GM12878 (cell line): ENCODE measurements at places on chromosomes 6 and 20.

DNA sequence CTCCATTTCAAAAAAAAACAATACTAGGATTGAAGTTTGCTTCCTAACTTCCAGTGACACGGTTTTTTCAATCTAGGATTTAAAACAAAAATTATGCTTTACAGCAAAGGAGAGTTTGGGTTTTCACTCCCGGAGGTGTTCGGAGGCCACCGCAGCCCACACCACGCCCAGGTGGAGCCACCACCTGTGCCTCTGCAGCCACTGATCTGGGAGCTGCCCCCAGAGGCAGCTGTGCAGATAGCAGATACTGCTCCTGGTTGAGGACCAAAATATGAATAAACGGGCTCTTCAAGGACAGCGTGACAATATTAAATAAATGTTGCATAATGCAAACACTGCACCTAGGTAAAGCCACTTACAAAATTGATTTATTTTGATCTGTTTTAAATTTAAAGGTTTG lies 30.2 kb downstream of the DLL1 start:
- DNase-seq: no peak

DNA sequence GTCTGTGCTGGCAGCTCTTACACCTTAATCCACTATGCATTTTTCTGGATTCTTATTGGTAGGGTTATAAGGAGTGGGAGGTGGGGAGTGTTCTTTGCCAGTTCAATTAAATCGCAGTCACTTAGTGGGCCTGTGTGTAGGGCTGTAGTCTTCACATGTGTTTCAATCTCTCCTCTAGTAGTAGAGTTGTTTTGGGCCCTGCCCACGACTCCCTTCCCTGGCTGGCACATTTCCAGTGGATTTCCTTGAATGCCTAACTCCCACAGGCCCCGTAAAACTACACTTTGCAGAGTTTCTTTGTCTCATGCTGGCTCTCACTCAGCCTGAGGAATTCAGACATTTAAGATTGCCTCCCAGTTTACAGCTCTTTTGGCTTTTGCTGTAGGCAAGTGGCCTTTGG lies 414.0 kb upstream of the OPRM1 start:
- no peak for DNase-seq

DNA sequence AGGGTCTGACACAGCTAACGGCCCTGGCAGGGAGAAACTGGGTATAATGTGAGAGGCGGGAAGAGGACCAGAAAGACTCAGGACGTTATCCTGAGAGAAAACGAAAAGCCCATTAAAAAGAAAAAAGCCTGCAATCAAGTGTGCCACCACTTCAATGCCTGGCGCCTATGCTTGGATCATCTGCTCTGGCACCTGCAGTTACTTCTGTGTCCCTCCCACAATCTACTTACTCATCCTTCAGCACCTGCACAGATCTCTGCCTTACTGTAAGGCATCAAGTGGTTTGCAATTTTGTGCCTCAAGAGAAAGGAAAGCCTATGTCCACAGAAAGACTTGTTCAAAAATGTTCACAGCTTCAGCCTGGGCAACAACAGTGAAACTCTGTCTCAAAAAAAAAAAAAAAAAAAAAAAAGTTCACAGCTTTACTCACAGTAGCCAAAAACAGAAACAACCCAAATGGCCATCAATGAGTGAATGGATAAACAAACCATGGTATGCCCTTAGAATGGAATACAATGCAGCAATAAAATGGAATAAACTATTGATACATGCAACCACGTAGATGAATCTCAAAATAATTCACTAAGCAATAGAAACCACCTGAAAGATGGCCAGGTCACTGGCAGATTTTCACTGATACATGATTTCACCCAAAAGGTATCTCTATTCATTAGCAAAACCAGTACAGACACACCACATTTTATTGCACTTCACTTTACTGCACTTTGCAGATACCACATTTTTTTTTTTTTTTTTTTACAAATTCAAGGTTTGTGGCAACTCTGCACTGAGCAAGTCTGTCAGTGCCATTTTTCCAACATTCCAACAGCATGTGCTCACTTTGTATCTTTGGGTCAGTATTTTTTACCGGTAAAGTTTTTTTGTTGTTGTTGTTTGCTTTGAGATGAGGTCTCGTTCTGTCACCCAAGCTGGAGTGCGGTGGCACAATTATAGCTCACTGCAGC lies 48.6 kb downstream of the ABHD12 start:
- no peak for DNase-seq

GRCh38 chr6:63677282-63677681 lies 41.7 kb downstream of the PHF3 start:
- DNase-seq: no peak

GRCh38 chr6:118581489-118581959 lies 33.4 kb downstream of the PLN start:
- DNase-seq: no peak

- no peak for DNase-seq
Observed at GRCh38 chr20:3515379-3516170, 44.8 kb downstream of the ATRN start.

DNA sequence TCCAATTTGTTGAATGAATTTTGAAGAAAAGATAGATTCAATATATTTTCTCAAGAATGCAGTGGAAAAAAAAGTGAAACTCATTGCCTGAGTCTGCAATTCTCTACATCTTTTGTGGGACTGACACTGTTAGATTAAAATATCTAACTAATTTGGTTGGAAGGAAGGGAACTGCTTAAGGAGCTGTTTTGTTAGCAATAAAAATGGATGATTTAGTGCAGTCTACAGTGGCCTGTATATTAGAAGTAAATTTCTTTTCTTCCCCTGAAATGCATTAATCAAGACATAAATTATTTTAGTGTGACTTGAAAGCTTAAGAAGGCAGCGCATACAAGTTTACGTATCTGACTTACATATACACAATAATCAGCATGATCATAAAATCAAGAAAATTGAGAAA lies 1332.6 kb downstream of the EPHA7 start:
- no peak for DNase-seq

DNA sequence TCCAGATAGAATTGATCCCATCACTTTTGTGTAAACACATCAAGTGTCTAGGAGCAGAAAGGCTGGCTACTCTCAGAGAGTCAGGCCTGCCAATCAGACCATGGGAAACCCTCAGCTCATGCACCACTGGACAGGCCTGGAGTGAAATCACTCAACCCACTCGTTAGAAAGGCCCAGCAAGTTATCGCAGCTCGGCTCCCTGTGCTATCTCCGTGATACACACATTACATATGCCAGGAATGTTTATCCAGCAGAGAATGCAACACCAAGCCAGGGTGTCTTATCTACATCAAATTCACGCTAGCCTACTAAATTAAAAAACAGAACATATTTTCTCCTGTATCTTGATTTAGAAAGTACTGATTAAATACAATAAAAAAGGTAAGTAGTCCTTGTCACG lies 232.4 kb upstream of the FOXQ1 start:
- no peak for DNase-seq

DNA sequence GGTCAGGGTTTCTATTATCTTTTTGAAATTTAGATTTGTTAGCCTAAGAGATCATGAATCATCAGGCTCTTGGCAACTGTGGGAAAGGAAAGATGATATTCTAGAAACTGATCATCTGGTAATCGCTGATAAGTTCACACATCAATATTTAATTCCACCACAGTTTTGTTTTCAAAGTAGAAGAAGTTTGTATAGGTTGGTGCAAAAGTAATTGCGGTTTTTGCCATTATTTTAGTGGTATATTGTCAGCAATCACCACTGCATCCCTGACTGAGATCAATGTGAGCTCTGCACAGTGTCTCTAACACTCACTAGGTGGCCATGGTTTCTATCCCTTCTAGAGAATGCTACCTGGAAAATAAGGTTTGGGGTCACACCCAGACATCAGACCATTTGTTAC lies 17.0 kb upstream of the PXDC1 start:
- no peak for DNase-seq

DNA sequence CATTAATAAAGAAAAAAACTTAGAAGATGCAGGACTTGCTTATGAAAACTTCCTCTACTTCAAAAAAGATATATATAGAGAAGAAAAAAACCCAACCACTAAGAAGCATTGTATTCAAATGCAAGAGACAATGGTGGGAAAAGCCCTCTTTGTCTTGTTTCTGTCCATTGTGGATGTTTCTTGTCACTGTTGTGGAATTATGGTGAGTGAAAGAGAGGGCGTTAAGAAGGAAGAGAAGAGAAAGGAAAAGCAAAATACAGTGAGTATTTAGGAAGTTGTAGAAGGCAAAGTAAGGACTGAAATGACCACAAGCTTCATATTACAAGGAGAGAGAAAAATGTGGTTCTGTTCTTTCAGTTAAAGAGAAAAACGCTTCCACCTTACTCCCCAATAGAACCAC lies 14.1 kb upstream of the THBD start:
- no peak for DNase-seq

GRCh38 chr20:51184289-51184688 lies 161.4 kb upstream of the KCNG1 start:
- no peak for DNase-seq

GRCh38 chr6:111536910-111537527 lies 54.0 kb upstream of the REV3L start:
- no peak for DNase-seq

GRCh38 chr20:63172726-63173125 lies 43.2 kb downstream of the YTHDF1 start:
- no peak for DNase-seq

- DNase-seq: no peak
Observed at GRCh38 chr6:41257369-41258195, 28.9 kb downstream of the TREM1 start.

- DNase-seq: no peak
Observed at GRCh38 chr6:123994891-123995635, 191.4 kb downstream of the NKAIN2 start.

DNA sequence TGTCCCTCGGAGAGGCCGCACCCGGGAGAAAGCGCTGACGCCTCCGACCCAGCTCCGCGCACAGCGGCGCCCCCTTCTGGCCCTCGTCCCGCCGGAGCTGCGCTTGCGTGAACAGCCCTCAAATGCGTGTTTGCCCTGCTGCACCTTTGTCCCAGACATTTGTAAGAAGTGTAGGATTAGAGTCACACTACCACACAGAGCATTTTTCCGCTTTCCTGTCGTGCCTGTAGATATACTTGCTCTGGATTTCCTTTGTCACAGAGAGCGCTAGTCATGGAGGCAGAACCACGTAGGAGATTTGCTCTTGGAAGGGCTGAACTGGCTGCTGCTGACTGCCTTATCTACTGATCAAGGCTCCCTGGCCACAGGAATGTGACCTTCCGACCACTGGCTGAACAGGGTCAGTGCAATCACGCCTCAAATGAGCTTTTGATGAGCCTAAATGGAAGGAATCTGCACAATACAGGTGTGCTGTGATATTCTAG lies 62.3 kb downstream of the PAX1 start:
- DNase-seq: no peak

- no peak for DNase-seq
Observed at GRCh38 chr6:4059115-4059777, 19.7 kb downstream of the FAM217A start.

- DNase-seq: no peak
Observed at GRCh38 chr6:80205404-80205803, 98.9 kb downstream of the BCKDHB start.

DNA sequence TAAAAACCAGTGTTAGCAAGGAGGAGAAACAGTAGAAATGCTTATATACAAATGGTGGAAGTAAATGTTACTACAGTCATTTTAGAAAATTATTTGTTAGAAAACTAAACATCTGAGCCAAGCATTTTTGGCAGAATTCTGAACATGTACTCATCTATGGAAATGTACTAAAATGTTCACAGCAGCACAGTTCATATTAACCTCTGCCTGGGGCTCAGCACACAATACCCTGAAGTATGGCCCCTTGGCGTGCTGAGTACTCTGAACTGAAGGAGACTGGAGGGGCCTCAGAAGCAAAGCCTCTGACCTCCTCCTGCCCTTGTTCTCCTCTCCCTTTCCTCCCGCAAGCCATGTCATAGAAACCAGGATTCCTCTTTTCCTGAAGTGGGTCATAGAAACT lies 66.2 kb upstream of the RALGAPA2 start:
- no peak for DNase-seq

DNA sequence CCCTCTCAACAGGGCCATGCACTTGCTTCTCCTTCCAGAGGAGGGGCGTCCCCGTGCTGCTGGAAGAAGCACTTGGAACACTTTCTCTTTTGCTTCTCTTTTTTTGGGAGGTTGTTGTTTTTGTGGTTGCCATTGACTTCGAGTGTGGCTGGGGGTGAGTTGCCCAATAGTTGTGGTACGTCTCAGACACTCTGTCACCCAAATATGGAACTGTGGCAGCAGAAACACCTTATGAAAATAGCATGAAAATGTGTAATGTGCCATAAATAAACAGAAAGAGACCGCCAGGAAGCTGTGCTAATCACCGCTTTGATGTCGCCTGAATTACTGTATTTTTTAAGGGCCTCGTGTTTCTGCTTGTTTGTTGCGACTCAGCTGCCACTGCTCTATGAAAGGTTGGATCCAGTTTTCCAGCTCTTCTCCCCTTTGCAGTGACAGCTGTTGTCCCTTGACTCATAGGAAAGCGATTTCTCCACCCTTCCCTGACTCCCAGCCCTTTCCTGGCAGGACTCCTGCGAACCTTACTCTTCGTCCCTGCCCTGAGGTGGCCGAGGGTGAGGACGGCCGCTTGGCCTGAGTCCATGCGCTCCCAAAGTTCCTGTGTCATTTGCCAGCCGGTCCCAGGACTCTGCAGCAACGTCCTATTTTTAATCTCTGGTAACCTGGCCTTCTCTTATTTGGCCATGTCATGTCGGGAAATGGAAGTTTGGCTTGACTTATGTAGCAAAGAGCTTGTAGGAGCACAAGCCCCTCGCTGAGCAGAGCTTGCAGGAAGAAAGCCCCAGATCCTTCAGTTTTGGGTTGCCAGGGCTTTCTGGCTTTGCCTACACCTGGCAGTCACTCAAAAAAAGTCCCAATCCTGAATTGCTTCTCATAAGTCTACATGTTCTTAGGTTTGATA lies 694.6 kb downstream of the QKI start:
- DNase-seq: no peak

DNA sequence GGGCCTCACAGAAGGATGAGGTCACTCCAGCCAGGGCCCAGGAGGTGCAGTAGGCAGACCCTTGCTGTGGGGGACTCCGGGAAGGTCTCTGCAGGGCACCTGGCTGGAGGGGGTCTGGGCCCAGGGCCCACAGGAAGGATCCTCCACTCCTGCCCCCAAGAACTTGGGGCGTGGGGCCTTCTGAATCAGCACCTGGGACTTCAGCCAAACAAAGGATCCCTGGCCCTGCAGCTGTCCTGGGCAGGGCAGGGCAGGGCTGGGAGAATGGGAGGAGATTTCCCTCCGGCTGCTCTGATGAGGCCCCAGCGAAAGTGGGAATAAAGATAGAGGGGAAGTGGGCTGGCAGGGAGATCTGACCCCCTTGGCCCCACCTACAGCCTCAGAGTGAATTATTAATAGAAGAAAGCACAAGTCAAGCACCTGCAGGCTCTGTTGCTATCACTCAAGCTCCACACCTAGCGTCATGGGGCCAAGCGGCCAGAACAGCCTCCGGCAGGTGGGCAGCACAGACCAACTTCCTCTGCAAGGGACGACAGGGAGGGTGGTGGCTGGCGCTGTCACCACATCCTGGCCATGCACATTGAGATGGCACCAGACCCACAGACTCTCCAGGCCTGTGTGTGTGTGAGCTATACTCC lies 61.6 kb upstream of the MRPS10 start:
- DNase-seq: no peak

DNA sequence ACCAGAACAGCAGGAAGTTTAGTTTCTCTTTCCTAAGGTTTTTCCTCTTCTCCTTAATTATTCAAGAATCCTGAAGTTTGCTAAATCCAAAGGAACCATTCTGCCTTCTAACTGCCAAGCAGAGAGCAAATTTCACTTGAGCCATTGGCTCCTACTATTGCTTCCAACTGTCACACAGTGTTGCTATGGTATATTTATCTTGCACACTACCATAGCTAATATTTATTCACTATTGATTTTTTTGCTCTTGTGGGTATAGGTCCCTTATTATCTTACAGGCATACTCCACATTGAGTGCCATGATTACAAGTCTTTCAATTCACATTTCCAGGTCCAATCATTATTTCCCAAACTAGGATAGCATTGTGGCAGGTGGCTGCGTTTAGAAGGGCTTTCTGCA lies 266.7 kb upstream of the FLRT3 start:
- no peak for DNase-seq
